ENCODE measurements at places on chromosomes 11 and 22.

DNA sequence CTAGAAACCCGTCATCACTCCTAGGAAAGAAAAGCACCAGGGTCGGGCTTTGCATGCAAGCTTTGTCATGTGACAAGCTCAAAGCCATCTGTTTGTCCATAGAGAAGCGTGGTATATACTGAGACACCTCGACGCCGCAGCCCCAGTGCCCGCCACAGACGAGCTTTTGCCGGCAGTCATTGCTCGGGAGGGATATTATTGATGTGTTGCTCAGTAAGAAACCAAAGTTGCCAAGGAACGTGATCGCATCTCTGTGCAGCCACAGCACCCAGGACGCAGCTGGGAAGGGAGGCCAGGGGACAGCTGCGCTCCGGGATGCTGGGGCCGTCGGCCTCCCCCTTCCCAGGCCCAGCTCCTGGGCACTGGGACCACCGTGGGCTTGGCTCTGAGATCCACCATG lies 89.5 kb upstream of the KCNQ1OT1 start:
- DNase-seq: no peak

DNA sequence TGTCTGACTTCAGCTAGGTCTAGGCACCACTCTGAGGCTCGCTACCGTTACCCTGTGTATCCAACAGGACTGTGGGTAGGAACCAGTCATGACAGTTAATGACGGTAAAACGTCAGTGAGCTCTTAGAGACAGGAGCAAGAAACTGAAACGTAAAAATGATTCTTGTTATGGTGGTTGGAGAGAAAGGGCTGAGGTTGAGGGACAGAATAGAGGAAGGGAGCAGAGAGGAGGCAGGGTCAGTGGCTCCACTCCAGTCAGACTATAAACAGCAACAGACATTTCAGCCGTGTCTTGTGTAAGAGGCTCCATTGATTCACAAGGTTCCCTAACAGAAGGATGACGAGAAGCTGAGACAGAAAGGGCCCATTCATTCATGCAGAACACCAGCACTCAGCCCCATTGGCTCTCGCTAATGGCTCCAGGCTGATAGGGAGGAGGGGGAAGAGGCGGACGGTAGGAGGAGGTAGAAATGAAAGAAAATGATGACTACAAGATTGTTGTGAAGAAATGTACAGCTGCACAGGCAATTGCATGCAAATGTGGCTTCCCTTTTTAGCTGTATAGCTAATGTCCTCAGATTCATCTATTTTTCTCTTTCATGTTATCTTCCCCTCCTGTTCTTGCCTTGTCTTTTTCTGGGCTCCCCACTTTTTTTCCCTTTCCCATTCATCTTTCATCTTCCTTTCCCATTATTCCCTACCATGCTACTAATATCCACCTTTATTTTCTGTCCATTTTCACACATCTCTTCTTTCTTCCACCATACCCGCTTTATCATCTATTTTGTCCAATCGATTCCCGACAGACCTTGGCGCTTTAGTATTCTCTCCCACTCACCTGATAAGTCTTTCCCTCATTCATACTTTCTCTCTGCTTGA lies 34.3 kb downstream of the ETS1 start:
- DNase-seq: no peak

DNA sequence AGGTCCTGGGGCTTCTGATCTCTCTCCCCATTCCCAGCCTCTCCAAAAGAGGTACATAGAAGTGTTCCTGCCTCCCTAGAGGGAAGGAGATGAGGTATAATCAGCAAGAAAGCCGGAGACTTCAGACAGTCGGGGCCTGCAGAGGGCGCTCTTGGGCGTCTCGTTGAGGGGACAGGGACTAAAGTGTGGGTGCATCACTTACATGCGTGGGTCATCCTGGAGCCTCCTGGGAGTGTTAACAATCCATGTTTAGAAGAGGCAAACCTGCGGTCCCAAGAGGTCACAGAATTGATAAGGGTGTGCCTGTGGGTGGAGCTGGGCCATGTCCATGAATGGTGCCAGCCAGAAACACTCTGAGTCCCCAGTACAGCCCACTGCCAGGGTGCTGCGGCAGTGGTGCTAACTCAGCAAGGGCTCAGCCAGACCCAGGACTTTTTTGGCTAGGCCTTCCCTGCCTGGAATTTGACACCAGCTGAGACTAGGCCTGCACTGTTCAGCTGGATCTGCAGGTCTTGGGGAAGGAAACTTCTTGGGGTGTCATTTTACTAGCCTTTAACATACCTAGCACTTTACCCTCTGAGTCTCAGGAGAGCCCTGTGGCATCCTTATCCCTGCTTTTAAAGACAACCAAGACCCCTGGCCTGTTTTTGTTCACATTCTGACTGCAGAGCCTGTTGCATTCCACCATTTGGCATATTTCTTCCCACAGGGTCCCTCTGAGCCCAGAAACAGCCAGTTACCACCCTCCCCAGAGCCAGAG lies 5.5 kb downstream of the YDJC start:
- no peak for DNase-seq

- no peak for DNase-seq
Measured at GRCh38 chr22:41341990-41342389, 39.8 kb upstream of the TEF start.

DNA sequence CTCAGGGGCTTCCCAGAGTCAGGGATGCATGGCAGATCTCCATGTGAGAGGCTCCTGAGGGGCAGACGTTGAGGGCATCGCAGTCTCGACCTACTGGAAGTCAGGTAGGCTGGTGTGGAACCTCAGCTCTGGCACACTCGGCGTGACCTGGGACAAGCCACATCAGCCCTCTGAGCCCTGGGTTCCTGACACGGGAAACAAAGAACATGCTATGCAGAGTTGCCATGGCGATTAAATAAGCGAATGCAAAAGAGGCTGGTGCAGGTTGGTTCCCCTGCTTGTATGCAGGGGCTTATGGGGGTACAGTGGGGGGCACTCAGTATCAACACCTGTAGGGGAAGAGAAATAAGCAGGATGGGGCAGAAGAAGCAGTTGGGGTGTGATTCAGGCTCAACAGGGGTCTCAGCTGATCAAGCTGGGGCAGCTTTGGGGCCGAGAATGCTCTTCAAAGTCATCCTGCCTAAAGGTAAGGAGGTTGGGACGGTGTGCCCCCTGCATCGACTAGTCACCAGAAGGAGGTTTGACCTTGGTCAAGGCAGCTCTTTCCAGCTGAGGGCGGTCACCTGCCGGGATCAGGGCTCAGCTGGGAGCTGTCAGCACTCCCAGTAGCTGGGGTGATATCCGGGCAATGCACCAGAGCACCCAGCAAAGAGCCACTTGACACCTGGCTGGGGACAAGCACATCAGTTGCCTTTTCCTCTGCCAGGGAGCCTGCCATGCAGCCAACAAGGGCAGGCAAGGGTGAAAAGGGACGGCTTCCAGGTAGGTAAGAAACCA lies 442.7 kb downstream of the MIAT start:
- DNase-seq: no peak

DNA sequence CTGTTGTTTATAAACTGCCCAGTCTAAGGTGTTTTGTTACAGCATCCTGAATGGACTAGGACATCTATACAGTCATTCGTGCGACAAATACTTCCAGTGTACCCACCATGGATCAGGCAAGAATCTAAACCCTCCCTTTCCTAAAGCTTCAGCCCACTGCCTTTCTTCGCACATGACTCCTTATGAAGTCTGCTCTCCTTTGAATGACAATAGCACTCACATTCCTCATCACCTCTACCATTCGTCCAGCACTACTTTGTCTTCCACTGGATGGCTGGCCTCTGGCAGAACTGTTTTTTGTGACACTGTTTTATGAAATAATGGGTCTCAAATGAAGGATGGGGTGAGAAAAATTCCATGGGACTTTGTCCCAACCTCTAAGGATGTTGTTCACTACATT lies 89.8 kb upstream of the LIN7C start:
- no peak for DNase-seq

GRCh38 chr11:69647761-69648497 lies 7.0 kb downstream of the CCND1 start:
- peak; percentile 28 for DNase-seq

GRCh38 chr11:12376259-12377081 lies 901 bp upstream of the PARVA start:
- DNase-seq: no peak

GRCh38 chr22:29524442-29525191 lies 28.9 kb downstream of the THOC5 start:
- DNase-seq: peak; percentile 17

DNA sequence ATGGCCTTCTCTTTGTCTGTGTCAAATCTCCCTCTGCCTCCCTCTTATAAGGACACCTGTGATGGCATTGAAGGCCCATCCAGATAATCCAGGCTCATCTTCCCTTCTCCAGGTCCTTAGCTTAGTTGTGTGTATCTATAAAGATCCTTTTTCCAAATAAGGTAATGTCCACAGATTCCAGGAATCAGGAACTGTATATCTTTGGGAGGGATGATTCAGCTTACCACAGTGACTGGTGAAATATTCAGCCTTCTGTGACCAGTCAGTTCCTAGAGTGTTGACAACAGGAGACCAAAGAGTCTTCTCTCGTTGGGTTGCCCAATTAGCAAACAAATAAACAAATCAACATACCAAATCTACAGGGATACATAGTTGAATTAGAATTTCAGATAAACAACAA lies 175.8 kb downstream of the MPPED1 start:
- no peak for DNase-seq

DNA sequence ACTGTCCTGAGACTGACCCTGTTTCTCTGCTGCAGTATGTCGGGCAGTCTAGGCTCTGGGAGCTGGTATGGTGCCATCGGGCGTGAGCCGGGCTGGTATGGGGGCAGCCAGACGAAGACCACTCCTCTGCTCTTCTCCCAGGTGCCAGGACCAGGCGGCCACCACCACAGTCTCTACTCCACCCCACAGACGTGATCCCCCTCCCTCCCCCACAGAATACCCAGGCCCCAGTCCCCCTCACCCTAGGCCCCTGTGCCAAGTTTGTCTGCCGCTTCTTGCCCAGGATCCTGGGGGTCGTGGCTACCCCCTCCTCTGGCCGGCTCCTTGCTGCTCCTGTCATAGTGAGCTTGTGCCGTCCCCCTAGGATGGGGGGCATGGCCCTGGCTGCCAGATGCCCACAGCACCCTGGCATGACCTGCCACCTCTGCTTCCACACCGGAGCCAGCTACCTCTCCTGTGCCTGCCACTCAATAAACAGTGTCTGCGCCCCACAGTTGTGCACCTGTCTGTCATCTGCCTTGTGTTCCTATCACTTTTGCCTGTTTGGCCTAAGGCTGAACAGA lies 2.0 kb upstream of the KCNK4 start:
- DNase-seq: no peak

All from SW480 (cell line).